ENCODE measurements at places on chromosomes 5 and 9.

- no peak for DNase-seq
These were observed 64.5 kb downstream of the MAMDC2 start for GRCh38 chr9:70108181-70108580.

- DNase-seq = no peak
These were observed 18.3 kb upstream of the MLLT3 start for GRCh38 chr9:20640331-20641187.

DNA sequence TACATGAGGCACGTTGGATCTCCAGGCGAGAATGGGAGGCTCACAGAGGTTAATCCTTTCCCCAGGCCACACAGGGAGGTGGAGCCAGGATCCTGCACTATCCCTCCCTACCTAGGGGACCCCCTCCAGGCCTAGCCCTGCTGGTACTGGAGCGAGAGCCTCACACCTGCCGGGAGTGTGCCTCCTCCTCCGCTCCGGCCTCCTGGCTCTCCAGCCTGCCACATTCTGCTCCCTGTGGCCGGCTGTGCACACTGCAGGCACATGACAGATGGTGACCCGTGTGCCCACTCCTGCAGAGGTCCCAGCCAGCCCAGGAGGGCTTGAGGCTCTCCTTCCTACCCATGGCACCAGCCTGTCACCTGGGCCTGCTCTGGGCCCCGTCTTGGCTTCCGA is 93.4 kb downstream of the RXRA start:
- no peak for DNase-seq

DNA sequence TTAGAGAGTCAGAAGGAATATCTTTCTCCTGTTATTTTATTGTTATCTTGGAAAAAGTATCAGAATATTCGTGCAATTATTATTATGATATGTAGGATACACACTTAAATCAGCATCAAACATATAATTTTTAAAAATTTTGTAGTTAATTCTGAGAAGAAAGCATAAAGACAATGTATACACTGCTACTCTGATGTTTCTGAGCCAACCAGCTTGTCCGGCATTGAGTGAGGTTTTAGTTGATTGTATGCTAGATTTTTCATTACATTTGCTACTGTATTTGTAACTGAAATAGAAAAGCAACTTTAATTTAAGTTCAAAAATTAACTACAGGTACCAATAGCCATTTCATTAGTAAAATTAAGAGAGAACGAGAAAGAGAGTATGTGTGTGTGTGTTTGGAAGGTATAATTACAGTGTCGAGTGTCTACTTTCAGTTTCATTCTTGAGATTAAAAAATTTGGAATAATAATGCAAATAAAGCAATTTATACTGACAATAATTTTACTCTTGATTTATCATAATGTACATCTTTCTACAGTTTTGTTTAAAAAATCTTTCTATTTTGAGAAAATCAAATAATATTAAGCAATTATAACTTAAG is 160.4 kb upstream of the CDH12 start:
- no peak for DNase-seq

GRCh38 chr9:122144836-122145591 is 14.6 kb downstream of the NDUFA8 start:
- no peak for DNase-seq

- DNase-seq = peak; percentile 38
These were observed 166.6 kb upstream of the S1PR3 start for GRCh38 chr9:88824711-88825110.

DNA sequence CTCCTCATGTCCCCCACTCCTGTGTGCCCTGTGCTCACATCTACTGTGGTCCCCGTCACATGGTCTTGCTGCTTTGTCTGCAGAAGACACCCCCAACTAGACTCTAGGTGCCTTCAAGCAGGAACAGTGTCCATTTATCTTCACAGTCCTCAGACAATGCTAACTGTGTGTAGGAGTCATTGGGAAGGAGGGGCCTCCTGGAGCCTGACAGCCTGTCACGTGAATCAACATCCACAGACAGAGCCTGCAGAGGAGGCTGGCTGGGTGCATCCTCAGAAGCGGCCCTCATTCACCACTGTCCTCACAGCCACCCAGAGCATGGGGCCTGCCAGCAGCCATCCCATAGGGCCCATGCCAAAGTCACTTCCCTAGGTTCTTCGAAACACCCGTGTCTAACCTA is 98.7 kb downstream of the MED10 start:
- no peak for DNase-seq

Data from fibroblast of villous mesenchyme (primary cell).